Breast epithelium (tissue), 4 donors: ENCODE measurements at places on chromosomes 1 and 21. TPM values are rescaled to one million over a fixed set of nuclear protein-coding genes. Genes with fewer than 3 reads are reported as not detected.

Gene TBX19
- total RNA-seq = 1.6 TPM

DNA sequence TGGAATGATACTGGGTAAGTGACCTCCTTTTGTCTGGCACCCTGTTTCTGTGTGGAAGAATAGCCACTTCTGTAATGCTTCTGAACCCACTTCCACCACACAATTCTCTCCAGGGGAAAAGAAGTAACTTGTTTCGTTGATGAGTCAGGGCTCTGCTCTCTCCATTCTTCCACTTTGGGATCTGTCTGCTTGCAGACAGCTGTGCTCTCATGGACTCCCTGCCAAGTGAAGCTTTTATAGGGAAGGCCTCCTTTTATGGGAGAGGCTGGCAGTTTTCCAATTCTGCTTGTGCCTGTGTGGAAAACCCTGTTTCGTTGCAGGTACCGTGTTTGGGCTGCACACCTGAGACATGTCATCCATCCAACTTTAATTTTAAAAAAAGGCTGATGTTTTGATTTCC lies 130.7 kb downstream of the GIPC2 start:
- H3K36me3 ChIP-seq = no peaks in the 10 kb centered on the region
- no peak overlapping the region for H3K4me3 ChIP-seq
- H3K4me1 ChIP-seq = no peaks in the 10 kb centered on the region

DNA sequence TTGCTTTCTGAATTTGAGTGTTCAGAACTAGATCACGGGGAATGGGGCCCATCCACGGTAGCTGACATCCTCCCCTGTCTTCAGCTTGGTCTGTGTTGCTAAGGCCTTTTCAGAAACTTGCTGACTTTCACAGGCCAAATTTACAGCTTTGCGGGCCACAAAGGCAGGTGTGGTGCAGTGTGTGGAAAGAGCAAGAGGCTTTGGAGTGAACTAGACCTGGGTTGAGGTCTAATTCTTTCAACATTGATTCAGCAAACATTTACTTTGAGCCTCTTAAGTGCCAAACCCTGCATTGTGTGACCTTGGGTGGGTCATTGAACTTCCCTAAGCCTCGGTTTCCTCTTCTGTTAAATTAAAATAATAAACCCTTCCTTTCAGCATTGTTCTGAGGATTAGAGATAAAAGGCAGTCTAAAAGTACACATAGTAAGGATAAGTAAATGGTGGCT lies 24.3 kb downstream of the STPG1 start:
- H3K27ac ChIP-seq = no peak overlapping the region
- H3K4me3 ChIP-seq = no peak overlapping the region
- H3K4me1 ChIP-seq = no peaks in the 10 kb centered on the region
- H3K36me3 ChIP-seq = no peaks in the 10 kb centered on the region
- H3K27me3 ChIP-seq = no peaks in the 10 kb centered on the region

GRCh38 chr1:227558732-227559262 lies 4.6 kb upstream of the ZNF678 start:
- H3K27me3 ChIP-seq = no peaks in the 10 kb centered on the region
- H3K36me3 ChIP-seq = no peaks in the 10 kb centered on the region
- peak; percentile 37 for DNase-seq
- H3K4me1 ChIP-seq = no peaks in the 10 kb centered on the region
- no peak overlapping the region for H3K27ac ChIP-seq

GRCh38 chr1:192584866-192585265 lies 9.3 kb downstream of the RGS1 start:
- no peak for DNase-seq
- H3K27ac ChIP-seq = no peak overlapping the region
- H3K4me3 ChIP-seq = no peak overlapping the region
- H3K27me3 ChIP-seq = no peaks in the 10 kb centered on the region
- no peaks in the 10 kb centered on the region for H3K4me1 ChIP-seq

DNA sequence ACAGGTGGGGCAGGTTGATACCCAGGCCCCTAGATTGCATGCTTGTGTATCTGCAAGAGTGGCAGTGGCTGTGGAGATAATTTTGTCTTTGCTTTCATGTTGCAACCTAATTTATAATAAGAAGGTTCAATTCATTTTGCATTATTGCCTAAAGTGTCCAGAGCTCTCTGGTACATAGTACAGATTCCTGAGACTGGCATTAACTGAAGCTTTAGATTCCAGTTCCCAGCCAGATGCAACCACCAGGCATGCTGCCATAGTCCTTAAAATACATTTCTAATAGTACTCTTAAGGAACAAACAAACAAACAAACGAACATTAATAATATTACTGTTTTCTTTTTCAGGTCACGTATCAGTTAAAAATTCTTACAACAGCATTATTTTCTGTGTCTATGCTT lies 36.9 kb downstream of the SLC35A3 start:
- no peak overlapping the region for H3K27ac ChIP-seq
